ENCODE measurements at places on chromosomes 13 and 19.

GRCh38 chr19:14127176-14127575 is 9.2 kb downstream of the ASF1B start:
- DNase-seq: no peak

DNA sequence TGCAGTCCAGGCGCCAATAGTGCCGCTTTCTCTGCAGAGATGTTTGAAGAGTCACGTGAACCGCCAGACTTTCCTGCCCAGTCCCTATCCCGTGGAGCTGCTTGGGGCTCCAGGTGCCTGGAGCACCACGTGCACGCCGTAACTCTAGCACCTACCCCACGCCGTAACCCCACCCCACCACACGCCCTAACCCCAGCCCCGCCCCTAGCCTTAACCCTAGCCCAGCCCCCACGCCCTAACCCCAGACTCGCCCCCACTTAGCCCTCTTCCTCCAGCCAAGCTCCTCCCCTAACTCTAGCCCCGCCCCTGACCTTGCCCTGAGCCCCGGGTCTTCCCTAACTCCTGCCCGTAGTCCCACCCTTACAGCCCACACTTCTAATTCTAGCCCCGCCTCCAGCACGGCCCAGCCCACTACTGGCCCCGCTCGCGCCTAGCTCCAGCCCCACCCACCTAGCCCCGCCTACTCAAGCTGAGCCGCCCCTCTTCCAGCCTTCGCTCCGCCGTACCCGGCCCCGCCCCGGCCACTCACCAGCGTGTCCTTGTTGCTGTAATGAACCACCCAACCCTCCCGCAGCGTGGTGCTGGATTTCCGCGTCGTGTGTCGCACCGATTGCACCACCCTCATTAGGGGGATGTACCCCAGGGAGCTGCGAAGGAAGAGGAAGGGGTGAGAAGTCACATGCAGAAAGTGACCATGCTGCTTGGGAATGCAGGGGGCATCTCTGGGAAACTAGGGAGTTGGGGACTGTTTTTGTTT is 19.5 kb downstream of the PRKD2 start:
- no peak for DNase-seq

DNA sequence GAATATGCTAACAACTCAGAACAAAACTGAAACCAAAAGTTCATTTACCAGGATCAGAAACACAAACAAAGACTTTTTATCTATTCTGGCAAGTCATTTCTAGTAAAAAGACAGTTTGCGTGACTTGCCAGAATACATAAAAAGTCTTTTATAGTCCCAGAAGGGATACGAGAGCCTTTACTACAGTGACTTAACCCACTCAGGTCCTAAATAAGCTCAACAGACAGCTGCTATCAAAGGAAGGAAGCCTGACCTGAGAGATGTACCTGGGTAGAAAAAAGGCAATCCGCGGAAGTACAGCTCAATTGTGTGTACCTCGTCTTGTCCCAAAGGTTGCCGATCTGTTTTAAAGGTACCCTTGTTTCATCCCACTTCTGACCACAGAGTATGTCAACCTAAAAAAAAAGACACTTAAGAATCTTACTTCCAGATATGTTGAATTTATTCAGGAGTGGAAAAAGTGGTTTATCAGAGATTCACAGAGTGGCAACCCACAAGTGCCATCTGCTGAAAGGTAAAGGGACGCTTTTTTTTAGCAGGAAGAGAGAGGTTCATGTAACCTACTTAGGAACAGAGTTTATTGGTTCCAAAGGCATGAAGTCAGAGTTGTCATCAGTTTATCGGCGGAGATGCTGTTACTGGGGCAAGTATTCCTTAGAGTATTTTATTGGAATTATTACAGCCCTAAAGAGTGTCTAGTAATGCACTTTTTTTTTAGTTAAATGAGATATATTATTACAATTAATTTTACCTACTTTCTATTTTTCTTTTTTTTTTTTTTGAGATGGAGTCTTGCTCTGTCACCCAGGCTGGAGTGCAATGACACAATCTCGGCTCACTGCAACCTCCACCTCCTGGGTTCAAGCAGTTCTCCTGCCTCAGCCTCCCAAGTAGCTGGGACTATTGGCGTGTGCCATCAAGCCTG is 69.7 kb upstream of the C1QTNF9B start:
- peak; percentile 62 for DNase-seq

- DNase-seq: no peak
Observed at GRCh38 chr13:54124700-54125099, 1096.1 kb downstream of the OLFM4 start.

DNA sequence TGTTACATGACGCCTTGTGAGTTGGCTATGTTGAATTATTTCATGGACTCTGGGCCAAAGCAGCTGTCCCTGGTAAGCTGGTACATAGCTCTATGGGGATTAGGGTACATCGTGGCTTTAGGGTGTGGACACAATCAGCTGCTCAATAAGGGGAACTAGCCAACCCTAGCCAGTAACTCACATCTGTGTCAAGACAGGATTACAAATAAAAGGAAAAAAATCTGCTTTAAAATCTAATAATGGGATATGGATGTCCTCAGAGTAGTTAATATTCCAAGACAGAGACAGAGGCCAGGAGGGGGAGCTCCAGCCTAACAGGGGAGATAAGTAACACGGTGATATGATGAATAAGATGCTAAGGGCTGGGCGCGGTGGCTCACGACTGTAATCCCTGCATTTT is 21.1 kb upstream of the ZNF766 start:
- DNase-seq: peak; percentile 74

DNA sequence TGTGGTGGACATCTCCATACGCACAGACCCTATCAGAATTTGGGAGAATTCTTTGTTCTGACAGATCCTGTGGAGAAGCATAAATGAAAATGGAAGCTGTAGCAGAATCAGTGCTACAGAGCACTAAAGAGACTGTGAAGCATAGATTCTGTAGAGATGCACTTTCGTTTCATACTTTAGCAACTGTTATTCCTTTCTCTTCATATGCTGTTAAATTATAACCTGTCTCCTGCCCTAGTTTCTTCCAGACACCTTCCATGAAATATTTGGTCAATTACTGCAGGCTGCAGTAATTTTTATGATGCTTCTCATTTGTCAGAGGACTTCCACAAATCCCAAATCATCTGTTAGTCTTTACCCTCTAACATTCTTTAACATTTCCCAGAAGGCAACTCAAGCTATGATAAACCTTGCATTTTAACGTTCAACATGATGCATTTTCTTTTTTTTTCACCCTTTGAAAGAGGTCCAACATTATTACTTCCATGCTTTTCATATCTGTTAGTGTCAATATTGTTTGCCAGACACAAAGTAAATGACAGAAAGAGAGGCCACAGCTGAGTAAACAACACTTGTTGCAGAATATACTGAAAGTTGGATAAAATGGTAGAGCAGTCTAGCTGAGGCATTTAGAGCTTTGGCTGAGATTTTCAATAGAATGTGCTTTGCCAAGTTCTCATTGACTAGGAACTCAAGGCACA is 412.7 kb downstream of the LMO7 start:
- DNase-seq: no peak

DNA sequence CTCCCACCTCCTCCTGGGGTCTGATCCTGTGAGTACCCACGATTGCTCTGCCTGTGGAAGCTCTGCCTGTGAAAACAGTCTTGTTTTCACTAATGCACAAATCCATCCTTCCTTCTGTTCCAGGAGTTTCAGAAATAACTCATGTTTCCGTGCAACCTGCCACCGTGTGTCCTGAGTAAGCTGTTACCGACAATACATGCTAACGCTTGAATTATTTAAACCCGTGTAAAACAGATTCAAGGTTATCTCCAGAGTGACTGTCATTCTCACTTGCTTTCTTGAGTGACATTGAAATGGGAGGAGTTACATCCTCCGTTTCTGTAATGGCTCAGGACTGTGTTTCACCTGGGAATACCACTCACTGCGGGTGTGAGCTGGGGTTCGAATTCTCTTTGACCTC is 24.9 kb downstream of the GPR12 start:
- no peak for DNase-seq

- DNase-seq: no peak
Observed at GRCh38 chr19:51548213-51548651, 16.8 kb upstream of the SIGLEC6 start.

GRCh38 chr19:51258165-51259160 is 7.6 kb downstream of the SIGLECL1 start:
- no peak for DNase-seq

DNA sequence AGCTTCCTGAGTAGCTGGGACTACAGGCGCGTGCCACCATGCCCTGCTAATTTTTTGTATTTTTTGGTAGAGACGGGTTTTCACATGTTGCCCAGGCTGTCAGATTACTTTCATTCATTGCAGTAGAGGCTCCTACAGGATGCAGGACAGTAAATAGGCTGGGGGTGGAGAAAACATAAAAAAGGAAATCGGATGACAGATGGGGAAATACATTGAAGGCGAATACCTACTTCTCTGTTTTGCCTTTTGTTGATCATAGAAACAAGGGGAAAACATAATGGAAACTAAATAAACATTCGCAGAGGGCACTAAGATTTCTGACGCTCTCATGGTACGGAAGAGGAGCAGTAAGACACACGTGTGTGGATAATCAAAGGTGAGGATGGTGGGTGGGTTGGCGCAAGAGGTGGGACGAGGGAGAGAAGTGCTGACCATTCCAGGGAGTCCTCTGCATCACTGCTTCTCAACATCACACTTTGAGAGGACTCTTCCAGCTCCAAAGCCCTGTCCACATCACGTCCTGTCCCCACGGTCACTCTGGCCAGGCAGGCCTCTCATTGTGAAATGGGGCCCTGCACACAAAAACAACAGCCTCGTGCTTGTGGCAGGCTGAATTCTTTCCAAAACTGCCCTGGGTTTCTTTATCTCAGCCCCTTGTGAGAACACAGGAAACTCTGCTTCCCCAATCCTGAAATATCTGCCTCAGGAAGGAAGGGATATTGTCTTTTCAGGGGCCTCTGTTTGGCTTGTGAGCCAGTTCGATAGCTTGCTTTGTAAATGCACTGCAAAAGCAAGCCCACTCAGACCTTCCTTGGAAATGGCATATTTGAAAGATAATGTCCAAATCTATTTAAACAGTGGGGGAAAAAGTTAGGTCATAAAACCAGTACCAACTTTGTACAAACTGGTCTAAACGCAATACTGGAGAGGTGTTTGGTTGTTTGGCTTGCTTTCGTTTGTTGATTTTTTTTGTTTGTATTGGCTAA is 188.5 kb downstream of the FOXO1 start:
- no peak for DNase-seq

DNA sequence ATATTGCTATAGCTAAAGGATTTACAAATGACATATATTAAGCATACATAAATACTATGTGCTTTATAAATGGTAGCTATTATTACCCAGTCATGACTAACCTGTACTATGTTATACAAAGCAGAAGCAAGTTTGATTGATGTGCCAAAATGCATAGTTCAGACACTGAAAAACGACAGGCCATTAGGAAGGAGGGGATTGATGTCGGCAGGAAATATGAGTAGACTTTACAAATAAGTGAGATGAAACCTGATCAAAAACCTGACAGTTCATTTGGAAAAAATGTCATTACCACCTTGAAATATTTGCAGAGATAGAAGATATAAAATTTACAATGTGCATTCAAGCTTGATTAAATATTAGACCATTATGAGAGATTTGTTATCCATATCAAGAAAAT is 38.8 kb upstream of the TPP2 start:
- DNase-seq: no peak

DNA sequence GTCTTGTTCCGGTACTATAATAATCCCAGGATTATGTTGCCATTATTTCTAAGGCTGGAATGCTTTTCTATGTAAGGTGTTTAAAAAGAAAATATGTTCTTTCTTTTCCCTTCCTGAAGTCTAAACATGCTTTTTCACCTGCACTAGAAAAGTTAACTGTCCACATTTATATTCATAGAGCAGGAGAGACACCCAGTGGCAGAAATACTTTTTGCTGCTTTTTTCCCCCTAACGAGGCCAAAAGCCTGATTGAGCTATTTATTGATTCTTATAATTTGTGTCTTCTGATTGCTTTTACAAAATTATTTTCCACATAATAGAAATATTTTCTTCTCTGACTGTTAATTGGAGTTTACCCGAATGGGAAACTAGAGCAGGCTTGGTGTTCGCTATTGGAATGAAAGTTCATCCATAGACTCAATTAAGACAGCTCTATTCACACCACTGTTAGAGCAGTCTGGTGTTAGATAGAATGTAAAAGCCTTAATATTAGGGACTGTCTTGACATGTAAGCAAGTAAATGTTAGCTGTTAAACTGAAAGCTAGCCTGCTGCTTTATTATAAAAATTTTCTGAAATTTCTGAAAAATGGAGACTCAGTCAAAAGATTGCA is 15.8 kb downstream of the GPR180 start:
- DNase-seq: no peak

- peak; percentile 66 for DNase-seq
Observed at GRCh38 chr19:6161271-6161850, 25.9 kb downstream of the ACSBG2 start.

GRCh38 chr19:33453265-33453664 is 68.3 kb downstream of the PEPD start:
- no peak for DNase-seq

DNA sequence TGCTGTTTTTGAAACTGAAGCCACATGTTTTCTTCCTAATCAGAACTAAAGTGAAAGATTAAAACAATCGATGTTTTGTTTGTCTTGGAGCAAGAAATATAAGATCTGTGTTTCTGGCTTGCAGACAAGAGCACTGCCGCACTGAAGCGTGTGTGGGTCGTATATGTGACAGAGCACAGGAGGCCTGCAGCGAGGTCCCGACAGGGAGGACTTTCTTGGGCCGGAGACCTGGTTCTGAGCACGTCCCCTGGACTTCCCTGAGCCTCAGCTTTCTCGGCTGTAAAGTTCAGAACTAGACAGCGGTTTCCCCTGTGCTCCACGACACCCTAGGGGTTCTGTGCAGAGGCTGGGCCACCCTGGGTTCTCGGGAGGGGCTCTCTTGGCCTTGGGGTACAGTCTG is 60.5 kb downstream of the GADD45B start:
- DNase-seq: no peak

DNA sequence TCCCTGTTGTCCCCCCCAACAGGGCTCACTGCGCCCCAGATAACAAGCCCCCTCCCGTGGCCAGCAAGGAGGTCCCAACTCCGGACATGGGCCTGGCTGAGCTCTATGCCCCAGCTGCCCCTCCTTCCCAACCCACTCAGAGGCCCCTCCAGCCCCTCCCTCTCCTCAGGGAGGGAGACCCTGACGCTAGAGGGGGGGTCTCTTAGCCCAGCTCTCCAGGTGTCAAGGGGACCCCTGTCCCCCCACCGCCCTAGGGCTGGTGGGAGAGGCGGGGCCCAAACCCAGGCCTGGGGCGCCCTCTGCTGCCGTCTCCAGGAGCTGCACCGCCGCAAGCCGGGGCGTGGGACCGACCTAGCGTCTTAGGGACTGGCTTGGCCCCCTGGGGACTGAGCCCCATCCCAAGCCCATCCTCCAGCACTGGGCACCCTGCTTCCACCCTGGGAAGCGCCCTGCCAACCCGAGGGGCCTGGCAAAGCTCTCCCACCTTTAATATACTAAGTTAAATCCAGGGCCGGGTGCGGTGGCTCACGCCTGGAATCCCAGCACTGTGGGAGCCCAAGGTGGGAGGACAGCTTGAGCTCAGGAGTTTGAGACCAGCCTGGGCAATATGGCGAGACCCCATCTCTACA is 1.4 kb downstream of the GRIN3B start:
- DNase-seq: peak; percentile 91

- no peak for DNase-seq
Observed at GRCh38 chr13:74751739-74752138, 617.5 kb upstream of the KLF12 start.
